ENCODE measurements at places on chromosomes 3 and 15. TPM values are rescaled to one million over a fixed set of nuclear protein-coding genes. Genes with fewer than 3 reads are reported as not detected.

Gene GPR87
- not detected for total RNA-seq

GRCh38 chr3:67349551-67350174, 304.7 kb downstream of the SUCLG2 start:
- DNase-seq = peak; percentile 66

- peak; percentile 67 for DNase-seq
These were observed 77.5 kb upstream of the IL12A start for GRCh38 chr3:159910991-159911663.

DNA sequence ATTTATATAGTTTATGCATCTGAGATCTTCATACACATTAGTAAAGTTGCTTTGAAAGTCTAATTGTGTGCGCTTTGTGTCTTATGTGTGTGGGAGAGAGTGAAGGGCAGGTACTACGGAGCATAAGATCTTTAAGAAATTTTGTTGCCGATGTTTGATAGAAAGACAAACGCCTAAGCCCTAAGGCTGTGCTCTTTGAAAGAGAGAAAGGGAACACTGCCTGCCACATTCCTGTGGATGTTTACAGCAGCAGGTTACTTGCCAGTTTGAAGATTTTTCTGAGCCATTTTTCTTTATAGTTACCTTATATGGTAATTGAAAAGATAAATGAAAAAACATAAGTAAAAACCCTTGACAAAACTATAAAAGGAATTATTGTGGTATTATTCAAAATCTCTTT, 17.0 kb downstream of the DTWD1 start:
- peak; percentile 23 for DNase-seq

DNA sequence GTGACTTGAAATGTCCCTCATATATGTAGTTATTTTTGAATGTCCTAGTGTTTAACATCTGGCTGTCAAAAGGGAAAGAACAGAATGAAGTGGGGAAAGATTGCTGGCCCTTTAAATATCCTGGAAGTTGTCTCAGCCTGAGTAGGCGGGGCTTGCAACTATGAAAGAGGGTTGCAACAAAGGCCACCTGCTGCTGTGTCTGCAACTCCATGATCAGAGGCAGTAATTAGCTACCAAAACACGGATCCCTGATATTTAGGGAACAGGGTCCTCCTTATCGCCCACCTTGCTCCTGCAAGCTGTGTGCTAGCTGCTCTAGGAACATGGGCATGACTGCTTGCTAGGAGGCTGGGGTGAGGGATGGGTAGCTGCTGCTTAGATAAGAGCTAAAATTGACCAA, 100.2 kb upstream of the CFAP20DC start:
- DNase-seq = no peak

DNA sequence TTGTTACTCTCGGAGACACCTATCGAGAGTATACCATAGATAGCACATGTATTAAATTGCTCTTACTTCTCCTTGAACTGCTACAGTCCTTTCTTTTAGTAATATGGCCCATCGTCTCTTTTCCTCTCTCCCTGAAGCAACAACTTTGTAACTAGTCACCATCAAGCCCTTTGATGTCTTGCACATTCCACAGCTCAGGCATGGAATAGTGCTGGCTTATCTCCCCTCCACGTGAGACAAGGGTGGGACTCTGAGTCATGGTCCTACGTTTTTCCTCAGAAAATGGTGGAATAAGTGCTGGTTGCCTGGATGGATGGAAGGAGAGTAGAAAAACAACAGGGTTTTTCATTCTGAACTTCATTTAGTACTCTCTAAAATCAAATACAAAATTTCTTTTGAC, 163.3 kb upstream of the MBNL1 start:
- DNase-seq = peak; percentile 29

Measured in RPMI7951 (cell line).